ENCODE measurements at places on chromosomes 3 and 15.

DNA sequence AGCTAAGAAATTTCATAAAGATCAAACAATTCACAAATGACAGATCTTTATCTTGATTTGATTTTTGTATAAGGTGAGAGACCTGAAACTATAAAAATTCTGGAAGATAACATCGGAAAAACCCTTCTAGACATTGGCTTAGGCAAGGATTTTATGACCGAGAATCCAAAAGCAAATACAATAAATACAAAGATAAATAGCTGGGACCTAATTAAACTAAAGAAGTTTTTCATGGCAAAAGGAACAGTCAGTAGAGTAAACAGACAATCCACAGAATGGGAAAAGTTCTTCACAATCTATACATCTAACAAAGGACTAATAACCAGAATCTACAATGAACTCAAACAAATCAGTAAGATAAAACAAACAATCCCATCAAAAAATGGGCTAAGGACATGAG, 116.9 kb upstream of the BCHE start:
- no peak for DNase-seq

DNA sequence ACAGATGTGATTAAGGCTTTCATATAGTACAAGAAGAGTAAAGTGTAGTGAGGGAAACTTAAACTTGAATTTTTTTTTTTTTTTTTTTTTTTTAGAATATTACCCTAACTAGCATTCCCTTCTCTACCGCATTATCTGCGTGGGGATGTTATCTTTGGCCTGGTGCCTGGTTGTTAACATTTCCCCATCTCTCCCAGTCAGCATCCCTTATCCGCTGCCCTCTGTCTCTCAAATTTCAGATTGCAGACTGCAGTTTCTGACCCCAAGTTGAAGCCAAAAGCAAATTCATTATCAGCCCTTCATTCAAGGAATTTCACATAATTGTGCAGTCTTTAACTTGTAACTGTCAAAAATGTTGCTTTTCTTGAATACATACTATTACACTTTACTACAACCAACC, 353.0 kb downstream of the PLOD2 start:
- DNase-seq: peak; percentile 73

DNA sequence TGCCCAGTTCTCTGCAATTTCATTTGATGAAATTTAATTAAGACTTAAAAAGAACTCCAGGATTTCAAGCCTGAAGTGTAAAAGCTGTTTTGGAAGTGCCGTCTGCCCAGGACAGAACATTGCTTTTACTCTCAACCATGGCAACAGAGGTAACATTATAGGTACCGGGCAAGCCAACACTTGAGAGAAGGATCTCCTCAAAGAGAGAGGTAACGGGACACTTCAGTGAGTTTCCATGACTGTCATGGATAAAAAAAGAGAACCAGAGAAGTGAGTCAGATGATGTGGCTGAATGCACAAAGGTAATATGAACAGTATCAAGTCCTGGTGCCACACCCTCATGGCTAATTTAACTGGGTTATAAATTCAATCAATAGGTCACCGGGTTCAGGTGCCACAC, 130.2 kb upstream of the LMOD3 start:
- DNase-seq: no peak

DNA sequence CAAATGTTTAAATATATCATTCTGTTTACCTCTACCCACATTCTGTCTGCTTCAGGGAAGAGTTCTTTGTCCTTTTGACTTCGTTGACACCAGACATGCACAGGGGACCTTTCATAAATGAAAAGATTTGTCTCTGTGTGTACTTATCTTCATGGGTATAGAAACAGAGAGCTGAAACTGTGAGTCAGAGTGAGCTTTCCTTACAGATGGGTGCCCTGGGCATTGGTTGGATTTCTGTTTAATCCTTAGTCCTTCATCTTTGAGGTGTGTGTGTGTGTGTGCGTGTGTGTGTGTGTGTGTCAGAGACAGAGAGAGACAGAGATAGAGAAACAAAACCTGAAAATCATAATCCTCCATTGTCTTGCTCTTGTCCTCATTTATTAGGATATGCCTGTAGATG, 517.4 kb downstream of the TUSC7 start:
- no peak for DNase-seq

- DNase-seq: peak; percentile 29
These were observed 206.3 kb upstream of the PRICKLE2 start for GRCh38 chr3:64431526-64432091.

DNA sequence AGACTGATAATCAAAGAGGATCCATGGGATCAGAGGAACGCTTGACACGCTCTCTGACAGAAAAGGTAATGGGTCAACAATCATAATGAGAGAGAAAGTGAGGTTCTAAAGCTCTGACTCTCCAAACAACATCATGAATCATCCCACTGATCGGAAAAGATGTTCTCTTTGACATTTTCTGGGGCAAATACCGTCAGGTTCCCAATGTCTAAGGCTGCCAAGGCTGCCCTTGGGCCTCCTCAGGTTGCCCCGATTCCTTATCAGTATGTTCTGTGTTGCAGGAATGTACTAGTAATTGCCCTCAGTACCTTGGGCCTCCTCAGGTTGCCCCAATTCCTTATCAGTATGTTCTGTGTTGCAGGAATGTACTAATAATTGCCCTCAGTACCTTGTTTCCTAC, 60.9 kb downstream of the NPTN start:
- DNase-seq: no peak

GRCh38 chr3:40972350-40972749, 227.0 kb upstream of the CTNNB1 start:
- no peak for DNase-seq

GRCh38 chr3:104244680-104245220, 1122.0 kb upstream of the ALCAM start:
- no peak for DNase-seq

DNA sequence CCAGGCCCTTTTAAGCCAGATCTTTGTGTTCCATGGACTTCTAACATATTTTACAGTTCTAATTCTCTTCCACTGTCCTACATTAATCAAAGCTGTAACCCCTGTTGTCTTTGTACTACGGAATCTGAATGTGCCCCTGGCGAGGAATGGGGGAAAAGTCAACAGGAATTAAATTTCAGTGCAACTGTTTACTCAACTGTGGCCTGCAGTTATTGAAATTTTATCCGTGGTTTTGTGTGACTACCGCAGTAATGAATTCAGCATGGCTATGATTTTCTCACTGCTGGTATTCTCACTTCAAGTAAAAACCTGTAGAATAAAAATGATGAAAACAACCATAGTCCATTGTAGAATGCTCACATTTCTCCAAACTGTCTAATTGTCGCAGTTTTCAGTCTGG, 388.0 kb downstream of the FOXP1 start:
- DNase-seq: peak; percentile 29

DNA sequence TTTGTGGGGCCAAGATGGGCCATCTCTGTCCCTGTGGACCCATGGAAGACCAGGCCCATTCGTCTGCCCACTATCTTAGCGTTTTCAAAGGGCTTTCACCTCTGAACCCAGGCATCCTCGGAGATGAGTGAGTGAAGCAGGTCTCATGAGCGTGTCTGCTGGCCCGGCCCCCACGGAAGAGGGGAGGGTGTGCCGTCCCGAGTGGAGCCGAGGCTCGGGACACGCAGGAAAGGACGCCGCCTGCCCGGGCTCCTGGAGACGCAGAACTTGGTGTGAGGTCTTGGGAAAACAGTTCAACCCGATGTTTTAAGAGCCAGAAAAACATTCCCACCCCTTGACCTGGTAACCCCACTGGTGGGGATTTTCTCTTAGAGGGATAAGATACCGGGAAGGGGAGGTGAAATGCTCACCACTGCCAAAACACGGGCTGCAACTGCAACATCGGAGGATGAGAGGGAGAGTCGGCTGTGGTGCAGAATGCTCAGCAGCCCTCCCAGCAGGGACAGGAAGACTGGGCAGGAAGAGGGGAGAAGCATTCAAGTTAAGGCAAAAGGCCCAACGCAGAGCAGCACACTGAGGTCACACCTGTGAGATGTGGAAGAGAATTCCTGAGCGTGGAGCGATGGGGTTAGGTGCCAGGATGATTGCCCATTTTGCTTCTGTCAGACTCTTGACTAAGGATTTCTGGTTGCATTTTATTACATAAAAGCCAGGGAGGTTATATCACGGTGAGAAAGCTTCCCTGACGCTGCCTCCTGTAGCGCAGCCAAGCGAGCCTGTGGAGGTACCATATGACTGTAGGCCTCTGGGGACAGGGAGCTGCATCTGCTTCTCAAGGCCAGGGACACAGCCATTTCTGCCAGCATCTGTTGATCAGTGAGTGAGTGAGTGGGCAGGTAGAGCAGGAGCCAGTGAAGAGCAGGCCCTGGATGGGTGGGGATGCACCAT, 14.1 kb upstream of the STAB1 start:
- DNase-seq: no peak

- DNase-seq: peak; percentile 87
These were observed 19.5 kb downstream of the COPS2 start for GRCh38 chr15:49135911-49136310.

- DNase-seq: no peak
These were observed 230 bp downstream of the SHF start for GRCh38 chr15:45187578-45187893.

DNA sequence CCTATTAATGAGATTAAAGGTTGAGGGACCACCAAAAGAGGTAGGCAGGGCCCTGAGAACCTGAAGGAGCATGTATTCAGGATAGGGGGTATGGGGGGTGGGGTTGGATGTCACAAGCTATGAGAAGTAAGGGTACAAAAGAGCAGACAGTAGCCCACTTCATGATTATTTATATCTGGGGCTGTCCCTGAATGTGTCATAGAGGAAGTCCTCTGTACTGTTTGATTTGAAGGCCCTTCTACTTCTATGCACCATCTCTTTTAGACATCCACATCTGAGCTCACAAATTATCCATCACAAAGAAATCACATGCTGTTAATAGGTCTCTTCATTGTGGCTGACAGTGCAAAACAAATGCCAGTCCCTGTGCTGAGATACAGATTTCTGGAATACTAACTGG, 68.6 kb downstream of the FHIT start:
- DNase-seq: no peak

GRCh38 chr15:45583731-45584639, 3.2 kb upstream of the BLOC1S6 start:
- DNase-seq: no peak

DNA sequence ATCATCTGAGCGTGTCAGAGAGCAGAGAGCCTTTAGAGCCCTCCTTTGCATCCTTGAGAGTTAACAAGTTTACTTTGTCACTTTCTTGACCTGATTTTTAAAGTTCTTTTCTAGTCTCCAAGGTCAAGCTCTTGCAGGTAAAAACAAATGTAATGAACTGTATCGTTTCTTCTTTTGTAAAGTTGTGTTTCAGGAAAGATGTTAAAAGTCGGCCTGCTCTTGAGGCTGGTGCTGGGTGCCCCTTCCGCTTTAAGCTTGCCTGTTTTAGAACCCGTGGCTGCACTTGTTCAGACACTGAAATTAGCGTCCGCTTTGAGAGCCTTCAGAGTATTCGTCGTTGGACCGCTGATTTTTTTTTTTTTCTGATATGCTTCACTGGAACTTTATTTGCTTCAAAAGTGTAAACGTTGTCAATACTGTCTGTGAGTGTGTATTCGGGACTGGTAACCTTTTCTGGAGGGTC, 52.6 kb upstream of the ULK4 start:
- DNase-seq: peak; percentile 33

GRCh38 chr3:166275024-166275390, 437.8 kb upstream of the BCHE start:
- DNase-seq: no peak

DNA sequence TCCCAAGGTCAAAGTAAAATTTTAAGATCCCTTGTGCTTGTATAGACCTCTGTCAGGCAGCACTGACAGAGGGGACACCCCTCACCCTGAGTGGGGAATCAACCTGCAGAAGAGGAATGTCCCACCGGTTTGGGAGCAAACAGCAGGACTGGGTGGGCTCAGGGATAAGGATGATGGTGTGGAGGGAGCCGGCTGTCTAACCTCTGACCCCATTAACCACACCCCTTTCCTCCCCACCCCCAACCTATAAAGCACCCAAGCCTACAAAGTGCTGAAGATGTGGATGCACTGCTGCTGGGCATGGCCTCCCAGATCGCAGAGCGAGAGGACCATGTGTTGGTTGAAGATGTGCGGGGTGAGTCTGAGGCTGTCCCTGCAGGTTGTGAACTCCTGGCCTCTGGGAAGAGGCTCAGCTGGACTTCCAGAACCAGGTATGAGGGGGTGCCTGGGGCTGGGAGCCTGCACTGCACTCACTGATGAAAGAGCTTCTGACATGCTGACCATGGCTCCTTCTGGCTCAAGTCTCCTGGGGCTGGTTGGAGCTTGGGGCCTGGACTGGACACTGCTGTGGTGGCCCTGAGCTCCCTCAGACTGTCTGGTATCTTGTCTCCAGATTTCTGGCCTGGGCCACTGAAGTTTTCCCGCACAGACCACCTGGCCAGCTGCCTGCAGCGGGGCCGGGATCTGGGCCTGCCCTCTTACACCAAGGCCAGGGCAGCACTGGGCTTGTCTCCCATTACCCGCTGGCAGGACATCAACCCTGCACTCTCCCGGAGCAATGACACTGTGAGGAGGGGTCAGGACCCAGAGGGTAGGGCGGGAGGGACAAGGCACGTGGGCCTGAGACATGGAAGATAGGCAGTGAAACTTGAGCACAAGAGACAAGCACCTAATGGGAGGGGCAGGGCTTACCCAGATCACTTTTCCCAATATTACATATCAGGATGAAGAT, 9.3 kb downstream of the DUOX1 start:
- no peak for DNase-seq

GRCh38 chr3:156507285-156507684, 47.6 kb downstream of the SSR3 start:
- DNase-seq: no peak
